ENCODE measurements at places on chromosomes 12 and 14.

GRCh38 chr12:752695-753610 lies 574 bp downstream of the WNK1 start:
- peak; percentile 21 for DNase-seq

DNA sequence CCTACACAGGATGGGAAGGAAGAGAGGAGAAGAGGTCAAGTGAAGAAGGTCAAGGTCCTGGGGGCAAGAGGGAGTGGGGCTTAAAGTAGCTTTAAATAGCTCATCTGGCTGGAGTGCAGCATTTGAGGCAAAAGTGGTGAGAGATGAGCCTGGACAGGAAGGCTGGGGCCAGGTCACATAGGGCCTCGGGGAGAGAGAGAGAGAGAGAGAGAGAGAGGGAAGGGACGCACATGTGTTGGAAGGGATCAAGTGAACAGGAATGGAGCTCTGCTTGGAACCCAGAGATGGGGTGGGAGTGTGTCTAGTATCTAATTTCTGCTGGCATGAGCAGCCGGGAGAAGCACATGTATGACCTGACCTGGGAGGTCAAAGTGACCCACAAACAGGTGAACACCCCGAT lies 407.5 kb downstream of the MED13L start:
- no peak for DNase-seq

GRCh38 chr14:100328495-100329163 lies 5.5 kb downstream of the SLC25A47 start:
- DNase-seq = no peak

DNA sequence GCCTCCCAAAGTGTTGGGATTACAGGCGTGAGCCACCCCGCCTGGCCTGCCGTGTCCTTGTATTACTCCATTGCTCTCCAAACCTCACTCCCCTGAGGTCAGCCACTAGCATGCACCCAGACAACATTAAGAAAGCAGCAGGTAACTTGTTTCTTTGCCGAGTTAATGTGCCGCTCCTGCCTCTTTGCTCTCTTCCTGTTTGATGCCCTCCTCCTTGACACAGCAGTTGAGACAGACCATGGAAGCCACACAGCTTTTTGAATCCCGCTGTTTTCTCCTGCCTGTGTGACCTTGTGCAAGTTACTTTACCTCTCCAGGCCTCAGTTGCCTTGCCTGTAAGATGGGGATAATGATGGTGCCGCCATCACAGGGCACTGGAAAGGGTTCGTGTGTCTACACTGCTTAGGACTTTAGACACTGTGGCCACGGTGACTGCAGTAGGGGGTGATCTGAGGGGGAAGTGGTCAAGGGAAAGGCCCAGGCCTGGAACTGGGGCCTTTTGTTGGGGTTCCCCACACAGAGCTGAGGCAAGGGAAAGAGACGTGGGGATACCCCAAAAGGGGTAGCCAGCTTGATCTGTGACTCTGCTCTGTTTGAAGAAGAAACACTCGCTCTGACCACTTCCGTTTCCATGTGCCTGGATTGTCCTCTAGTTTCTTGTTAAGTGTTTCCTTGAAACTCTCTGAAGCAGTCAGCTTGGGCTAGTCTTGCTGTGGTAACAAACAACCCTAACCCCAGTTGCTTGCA lies 69.3 kb downstream of the RIN3 start:
- no peak for DNase-seq

- no peak for DNase-seq
These were observed 397.6 kb upstream of the TMTC1 start for GRCh38 chr12:30181334-30181733.

DNA sequence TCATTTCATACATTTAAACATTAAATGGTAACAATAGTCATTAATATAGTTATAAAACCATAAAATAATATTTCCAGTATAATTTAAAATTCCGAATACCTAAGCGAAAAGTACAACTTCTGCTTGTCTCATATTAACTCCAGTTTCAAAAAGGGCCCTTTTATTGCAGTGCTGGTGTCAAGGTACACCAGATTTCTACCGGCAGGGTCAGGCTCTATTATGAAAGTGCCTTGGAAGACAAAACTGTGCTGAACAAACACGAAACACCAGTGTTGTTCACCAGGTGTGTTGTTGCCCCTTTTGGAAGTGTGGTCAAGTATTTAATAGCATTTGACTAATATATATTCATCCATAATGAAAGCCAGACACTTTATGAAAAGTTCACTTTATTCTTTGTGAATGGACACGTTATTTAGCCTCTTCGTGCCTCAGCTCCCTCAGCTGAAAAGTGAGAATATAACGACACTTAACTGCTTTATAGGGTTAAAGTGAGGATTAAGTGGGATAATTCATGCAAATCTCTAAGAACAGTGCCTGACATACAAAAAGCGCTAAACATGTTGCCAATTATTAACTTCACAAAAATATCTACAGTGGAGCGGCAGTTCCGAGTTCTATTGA lies 20.3 kb upstream of the GNS start:
- DNase-seq = no peak

DNA sequence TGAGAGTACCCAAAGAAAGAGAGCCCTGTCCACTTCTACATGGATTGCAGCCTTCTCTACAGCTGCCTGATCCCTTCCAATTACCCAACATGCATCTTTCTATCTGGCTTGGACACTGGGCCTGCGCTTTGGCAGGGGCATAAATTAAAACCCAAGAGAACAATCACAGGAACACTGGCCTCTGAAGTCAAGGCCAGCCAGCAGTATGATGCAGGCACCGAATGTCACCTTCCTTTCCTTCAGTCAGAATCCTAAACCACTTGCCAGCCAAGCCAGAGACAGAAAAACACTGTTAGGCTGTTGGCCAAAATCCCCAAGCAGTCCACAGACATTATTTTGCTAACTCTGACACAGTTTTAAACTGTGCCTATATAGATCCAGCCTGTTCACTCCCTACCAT lies 113.7 kb downstream of the DUSP6 start:
- DNase-seq = no peak

DNA sequence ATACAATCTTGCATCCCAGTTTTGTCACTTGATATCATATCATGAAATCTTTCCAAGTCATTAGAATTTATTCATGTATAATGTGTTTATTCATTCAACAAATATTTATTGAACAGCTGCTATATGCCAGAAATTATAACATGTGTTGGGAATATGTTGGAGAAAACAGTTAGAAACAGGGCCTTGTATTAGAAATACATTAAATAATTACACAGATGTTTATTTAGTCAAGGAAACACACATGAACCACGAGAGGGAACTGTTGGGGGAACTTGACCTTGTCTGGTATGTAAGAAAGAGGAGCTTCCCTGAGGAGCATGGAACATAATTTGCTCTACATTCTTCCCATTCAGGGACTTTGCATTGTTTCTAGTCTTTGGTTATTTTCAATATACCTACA lies 191.7 kb upstream of the FRMD6 start:
- no peak for DNase-seq

DNA sequence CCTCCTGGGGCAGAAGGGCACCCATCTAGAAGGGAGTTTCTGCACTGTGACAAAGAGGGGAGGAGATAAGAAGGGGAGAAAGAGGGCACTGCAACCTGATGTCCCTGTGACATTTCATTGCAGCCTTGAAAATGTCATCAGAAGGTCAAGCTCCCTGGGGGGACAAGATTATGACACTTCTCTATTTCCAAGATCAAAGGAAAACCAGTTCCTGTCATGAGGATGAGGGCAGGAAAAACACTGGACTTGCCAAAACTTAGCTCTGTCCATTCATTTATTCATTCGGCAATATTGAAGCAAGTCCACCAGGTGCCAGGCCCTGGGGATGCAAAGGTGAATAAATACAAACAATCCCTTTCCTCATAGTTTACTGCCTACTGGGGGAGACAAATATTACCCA lies 138.4 kb upstream of the CDKN3 start:
- DNase-seq = no peak

DNA sequence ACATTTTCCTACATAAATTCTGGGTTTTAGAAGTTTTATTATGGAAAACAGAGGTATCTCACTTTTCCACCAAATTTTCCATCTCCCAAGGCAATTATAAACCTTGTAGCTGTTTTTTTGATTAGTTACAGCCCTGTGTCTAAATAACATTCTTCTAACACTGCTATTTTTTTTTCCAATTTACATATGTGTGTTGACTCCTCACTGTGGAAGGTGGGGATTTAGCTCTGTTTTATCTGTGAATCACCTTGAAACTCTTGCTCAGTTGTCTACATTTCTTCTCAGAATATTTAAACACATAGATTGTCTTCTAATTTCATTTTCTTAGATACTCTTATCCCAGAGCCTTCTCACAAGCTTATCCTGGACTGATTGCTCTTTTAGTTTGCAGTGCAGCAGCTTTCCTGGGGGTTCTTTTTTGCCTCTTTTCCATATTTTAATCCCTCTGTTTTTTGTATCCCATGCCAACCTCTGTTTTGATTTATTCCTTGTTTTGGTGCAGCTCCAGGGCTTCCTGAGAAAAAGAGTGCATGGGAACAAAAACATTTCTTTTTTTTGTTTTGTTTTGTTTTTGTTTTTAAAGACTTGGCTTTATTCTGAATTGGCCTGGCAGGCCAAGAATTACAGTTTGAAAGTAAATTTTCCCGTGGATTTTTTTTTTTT lies 36.7 kb downstream of the TBC1D15 start:
- DNase-seq = no peak

GRCh38 chr14:70906793-70907175 lies 475 bp upstream of the PCNX1 start:
- no peak for DNase-seq

DNA sequence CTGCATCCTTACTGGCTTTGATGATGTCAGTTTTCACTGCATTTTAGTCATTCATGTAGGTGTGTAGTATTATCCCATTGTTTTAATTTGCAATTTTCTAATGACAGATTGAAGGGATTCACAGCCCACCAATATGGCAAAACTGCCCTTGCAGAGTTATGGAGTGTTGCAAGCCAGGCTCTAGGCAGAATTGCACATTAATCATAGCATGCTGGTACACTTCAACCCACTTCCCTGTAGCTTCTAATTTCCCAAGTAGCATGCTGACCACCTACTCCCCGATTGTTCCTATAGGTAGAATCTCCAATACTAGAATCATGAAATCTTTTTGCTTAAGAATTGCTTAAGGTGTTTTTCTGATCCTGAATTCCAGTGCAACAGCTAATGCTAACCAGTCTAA lies 5.2 kb upstream of the RNASE6 start:
- no peak for DNase-seq

DNA sequence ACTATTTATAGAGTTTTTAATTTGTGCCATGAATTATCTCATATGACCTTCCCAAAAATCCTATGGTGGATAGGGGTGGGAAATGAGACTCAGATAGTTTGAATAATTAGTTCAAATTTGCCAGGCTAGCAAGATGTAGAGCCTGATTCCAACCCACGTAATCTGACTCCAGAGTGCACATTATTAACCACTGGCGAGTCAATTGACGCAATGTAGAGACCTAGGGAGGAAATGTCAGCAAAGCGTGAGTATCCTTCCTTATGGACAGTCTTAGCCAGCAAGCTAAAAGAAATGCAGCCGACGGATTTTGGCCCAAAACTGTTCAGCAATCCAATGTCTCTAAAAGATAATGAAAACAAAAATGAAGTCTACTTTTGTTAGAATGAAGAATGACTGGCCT lies 193.3 kb upstream of the KRR1 start:
- DNase-seq = no peak

DNA sequence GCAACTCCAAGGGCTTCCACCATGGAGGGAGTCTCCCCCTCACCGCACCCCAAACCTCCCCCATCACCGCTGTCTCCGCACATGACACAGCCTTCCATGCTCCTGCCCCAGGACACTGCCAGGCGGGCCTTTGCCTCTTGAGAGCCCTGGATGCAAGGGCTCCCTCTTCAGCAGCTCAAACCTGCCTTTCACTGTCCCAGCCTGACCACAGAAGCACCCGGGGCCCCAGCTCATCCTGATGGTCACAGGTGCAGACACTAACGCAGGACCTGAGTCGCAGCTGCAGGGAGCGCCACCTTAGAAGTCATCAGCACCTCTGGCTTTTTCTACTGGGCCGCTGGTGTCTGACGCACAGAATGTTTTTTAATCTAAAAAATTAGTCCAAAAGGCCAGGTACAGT lies 54.0 kb downstream of the SYNE3 start:
- no peak for DNase-seq

DNA sequence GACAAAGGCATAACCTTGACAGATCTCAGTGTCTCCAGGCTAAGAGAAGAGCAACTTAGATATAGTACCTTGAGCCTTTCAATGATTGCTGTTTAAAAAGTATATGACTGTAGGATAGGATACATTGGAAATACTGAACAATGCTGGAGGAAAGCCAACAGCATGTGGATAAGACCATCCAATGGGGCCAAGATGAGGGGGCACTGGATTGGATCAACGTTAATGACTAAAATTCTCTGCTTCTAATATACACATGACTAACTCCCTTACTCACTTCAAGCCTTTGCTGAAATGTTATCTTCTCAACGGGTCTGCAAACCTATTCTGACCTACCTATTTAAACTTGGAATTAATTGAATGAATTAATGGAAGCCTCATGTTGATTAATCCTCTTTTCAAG lies 354.9 kb downstream of the RAD51B start:
- DNase-seq = no peak

- DNase-seq = no peak
These were observed 49.8 kb downstream of the SDR9C7 start for GRCh38 chr12:56884421-56884820.

GRCh38 chr12:130218682-130219081 lies 56.4 kb downstream of the FZD10 start:
- no peak for DNase-seq

GRCh38 chr14:105034315-105035039 lies 13.6 kb upstream of the CDCA4 start:
- no peak for DNase-seq

DNA sequence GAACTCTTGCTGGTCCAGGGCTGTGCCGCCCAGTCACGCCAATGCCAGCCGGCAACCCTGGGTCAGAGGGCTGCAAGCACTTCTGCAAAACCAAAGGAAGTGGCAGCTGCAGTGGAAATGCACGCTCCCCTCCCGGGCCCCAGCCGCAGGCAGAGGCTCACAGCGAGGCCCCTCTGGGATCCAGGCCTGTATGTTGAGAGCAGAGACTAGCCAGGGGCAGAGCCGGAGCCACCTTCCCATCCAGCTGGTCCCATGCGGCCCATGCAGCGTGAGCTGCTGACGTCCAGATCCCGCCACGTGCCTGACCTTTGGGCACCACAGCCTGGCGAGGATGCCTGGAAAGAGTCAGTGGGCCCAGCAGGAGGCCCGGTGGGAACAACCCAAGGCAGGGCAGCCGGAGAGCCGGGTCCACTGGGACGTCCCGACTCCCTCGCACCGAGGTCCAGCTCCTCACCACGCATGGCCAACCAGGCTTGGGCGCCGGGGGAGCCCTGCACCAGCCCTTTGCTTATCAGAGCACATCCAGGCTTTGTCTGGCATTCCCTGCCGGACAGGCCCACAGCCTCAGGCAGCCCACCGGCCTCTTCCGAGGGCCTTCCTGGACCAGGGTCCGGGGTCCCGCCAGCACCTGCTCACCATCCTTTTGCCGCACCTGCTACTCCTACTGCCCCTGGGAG lies 4.3 kb downstream of the GPR132 start:
- DNase-seq = no peak

- no peak for DNase-seq
These were observed 75.1 kb downstream of the NRXN3 start for GRCh38 chr14:78245238-78245637.

DNA sequence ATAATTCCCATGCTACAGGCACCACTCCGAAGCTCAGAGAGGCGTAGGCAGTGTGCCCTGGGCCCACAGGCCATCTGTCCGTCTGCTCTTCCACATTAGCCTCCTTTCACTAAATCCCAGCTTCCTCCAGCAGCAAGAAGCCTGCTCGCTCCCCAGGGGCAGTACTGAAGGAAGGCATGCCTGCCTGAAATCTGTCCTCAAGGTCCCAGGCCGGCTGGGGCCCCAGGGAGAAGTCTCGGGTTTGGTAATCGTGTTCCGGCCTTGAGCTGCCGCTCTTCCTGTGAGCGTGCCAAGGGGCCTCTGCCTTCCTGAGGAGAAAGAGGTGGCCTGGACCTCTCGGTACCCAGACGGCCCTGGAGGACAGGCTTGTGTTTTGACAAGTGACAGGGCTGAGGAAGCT lies 15.2 kb upstream of the DLK1 start:
- DNase-seq = no peak
